ENCODE measurements at places on chromosomes 7 and 10. TPM values are rescaled to one million over a fixed set of nuclear protein-coding genes. Genes with fewer than 3 reads are reported as not detected.

LRIT1 gene
- total RNA-seq: not detected

FOXI2 gene
- total RNA-seq: not detected

- DNase-seq: no peak
Measured at GRCh38 chr7:129110258-129110981, 34.1 kb upstream of the TSPAN33 start.

DNA sequence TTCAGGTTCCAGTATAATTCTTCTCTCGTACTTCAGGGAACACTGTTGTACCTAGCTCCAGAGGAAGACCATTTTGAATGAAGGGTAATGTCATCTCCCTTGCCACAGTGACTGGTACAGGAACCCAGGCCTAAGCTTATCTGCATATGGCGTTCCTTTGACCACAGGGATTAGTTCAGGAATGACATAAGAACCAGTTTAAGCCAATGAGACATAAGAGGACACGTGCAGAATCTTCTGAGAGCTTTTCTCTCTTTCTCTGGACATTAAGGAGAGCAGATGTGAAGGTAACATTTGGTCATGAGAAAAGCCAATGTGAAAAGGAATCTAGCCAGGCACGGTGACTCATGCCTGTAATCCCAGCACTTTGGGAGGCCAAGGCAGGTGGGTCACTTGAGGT lies 21.8 kb upstream of the HIBADH start:
- no peak for DNase-seq

- peak; percentile 55 for DNase-seq
Measured at GRCh38 chr10:63466144-63466935, 563 bp upstream of the JMJD1C start.

SYT15 gene
- total RNA-seq: 0.82 TPM

DNA sequence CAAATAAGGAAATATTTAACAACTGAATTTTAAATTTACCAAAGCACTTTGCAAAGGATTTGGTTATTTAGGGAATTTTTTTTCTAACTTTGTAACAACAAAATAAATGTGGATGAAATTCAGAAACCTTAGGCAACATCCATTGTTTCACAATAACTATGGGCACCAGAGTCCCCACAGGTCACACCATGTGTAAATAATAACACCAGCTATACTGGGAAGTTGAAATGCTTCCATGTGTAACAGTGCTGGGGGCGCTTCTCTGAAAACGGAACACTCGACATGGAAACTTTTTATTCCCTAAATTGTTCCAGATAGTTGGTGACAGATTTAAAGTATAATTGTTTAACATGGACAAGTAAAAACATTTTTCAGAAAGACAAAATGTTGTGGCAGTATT lies 818.6 kb downstream of the TNS3 start:
- DNase-seq: no peak

DNA sequence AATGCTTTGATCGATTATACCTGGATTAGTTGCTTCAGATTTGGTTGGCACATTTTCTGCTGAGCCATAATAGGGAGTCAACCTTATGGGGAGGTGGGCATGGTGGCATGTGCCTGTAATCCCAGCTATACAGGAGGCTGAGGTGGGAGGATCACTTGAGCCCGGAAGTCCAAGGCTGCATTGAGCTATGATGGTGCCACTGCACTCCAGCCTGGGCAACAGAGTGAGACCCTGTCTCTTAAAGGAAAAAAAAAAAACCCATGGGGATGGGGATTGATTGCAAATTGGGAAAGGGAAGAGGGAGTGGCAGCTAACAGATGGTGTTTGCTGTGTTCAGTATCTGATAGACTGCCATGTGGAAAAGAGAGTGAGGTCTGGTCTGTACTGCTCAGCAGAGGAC lies 11.1 kb downstream of the STK17A start:
- DNase-seq: no peak

DNA sequence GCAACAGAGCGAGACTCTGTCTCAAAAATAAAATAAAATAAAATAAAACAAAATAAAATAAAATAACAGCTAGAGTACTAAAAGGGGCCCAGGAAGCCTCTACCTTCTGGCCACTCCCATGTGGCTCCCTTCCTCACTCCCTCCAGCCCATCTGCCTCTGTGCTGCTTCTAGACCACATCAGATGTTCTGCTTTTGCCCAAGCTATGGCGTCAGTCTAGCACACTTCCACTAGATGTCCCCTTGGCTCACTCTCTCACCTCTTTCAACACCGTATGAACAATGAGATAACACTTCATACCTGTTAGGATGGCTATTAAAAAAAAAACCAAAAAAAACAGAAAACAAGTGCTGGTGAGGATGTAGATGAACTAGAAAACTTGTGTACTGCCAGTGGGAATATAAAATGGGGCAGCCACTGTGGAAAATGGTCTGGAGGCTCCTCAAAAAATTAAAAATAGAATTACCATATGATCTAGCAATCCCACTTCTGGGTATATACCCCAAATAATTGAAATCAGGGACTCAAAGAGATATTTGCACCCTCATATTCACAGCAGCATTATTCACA lies 132.3 kb downstream of the ARHGAP22 start:
- DNase-seq: no peak

DNA sequence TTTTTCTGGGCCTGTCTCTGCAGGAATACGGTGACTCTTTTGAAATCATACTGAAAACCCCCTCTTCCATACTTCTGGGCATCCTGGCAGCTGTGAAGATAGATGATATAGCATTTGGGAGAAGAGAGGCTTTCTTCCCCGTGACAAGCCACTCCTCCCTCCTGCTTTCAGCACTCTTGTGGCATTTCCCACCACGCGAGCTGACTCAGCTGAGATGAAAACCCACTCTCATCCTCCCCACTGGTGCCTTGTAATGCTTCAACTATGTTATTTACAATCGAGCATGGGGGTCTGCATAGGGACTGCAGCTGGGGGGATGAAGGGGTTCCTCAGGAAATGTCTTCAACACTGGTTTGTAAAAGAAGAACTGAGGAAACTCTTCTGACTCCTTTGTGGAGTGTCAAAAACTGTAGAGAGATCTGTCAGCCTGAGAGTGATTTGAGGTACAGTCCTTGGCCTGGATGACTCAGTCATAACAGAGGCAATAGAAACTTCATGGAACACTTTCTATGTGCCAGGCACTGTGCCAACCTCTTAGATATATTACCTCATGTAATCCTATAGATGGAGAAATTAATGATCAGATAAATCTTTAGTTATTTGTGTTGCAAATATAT lies 1.7 kb upstream of the TBATA start:
- DNase-seq: no peak

GRCh38 chr7:78444267-78444666 lies 645.7 kb downstream of the PHTF2 start:
- no peak for DNase-seq

NACAD gene
- 4.9 TPM for total RNA-seq

- DNase-seq: no peak
Measured at GRCh38 chr10:110699859-110700468, 55.8 kb downstream of the RBM20 start.

- DNase-seq: no peak
Measured at GRCh38 chr10:116469437-116469836, 41.8 kb downstream of the PNLIPRP3 start.

DNA sequence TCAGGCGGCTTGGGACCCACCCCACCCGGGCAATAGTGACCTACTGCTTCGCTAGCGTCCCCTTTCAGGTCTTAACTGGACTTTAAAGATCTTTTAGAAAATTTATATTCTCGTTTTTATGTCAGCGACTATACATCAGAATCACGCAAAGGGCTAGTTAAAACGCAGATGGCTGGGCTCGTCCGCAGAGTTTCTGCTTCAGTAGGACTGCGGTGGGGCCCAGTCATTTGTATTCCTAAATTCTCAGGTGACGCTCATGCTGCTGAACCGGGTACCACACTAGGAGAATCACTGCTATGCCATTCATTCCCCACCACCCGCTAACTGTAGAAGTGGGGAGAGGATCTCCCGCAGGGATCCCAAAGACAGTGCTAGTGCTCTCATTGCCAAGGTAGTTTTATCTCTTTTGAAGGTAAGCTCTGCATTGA lies 12.0 kb upstream of the SP8 start:
- DNase-seq: no peak

GRCh38 chr10:125976960-125977605 lies 80.7 kb downstream of the FANK1 start:
- no peak for DNase-seq

- DNase-seq: no peak
Measured at GRCh38 chr7:2138146-2138765, 94.5 kb downstream of the MAD1L1 start.

PGAM2 gene
- 4.5 TPM for total RNA-seq

DNA sequence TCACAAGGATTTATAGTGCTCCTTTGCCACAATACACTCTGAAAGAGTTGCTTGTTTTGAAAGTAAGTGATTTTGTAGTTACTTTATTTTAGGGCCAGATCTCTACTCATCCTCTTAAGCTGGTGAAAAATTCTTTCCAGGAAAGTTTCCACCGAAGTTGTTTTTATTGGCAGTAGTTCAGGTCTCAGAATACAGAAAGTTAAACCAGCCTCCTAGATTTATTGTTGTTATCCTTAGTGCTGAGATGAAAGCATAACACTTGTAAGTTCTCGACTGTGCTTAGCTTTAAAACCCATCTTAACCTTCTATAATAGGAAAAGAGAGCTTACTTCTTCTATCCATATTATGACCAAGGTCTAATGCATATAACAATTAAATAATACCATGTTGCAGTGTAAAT lies 5.5 kb downstream of the AP3M1 start:
- no peak for DNase-seq

CC2D2B gene
- 1.2 TPM for total RNA-seq

UNCX gene
- not detected for total RNA-seq

- DNase-seq: no peak
Measured at GRCh38 chr10:52226197-52226847, 87.8 kb upstream of the DKK1 start.

HPSE2 gene
- not detected for total RNA-seq

DNA sequence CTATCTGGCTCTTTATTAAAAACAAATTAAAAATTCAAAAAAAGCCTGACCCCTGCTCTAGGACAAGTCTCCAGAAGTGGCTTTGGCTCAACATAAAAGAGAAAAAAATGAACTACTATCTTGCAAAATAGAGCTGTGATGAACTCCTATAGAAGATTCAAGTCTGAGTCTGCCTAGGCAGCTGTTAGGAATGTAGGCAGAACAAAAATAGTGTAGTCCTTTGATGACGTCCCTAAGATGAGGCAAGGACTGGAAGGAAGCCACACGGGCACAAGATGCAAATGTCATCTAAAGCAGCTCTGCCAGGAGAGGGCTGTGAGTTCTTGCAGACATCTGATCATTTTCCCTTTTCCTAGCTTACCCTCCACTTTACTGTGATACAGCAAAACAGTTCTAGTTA lies 20.5 kb downstream of the ASNS start:
- no peak for DNase-seq

GRCh38 chr10:8137726-8138125 lies 83.2 kb downstream of the GATA3 start:
- DNase-seq: no peak

Measured in frontal cortex (tissue), 4 donors.